Foreskin keratinocyte (primary cell): ENCODE measurements at places on chromosomes 11 and 22.

DNA sequence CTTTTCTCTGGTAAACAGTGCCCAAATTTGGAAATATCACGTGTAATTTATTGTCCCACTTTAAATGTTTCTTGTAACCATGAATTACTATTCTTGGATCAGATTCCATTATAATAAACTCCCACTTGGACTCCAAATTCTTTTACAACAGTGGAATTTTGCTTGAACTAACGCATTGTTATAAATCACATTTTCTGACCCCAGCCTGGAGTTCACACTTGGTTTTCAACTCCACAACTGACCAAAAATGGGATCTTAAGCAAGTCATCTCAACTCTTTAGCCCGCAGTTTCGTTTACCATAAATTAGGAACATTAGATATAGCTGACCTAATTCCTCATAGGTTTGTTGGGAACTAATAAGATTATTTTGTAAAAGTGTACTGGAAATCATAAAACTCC lies 336.8 kb upstream of the NCAM1 start:
- DNase-seq = no peak

DNA sequence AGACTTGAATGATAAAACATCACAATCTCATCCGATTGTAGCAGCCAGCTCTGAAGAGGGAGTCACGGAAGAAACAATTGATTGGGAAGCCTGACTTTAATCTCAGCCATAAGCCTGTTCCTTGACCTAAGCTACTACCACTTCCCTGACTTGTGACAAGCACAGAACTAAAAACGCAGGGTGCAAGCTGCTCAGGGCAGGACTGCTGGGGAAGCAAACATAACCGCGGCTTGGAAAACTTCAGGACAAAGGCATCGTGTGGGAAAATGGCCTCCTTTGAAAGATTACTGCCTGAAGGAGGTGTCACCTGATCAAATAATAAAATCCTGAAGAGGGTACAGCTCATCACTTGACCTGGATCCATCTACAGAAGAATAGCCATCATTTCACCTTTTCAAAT lies 595.3 kb upstream of the CADM1 start:
- no peak for DNase-seq

- DNase-seq = peak; percentile 93
These were observed 679.9 kb upstream of the CCDC179 start for GRCh38 chr11:23540101-23540561.

DNA sequence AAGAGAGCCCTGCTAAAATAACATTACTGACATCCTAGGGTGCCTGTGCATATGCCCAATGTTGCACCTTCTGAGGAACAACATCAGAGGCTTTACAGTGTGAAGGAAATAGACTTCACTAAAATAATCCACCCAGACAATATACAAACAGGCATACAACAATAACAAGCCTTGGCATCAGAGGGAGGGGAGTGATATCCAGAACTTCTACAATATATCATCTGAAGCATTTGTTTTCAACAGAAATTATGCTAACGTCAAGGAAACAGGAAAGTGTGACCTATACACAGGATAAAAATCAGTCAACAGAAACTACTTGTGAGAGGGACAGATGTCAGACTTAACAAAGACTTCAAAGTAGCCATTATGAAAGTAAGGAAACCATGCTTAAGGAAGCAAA lies 81.3 kb downstream of the CTNND1 start:
- DNase-seq = no peak

GRCh38 chr11:13277768-13278608 lies at the start of gene BMAL1:
BMAL1 (plus strand) TSS chr11:13277790; CDS start chr11:13354309, 76,519 bp downstream.
- peak; percentile 32 for DNase-seq
